ENCODE measurements at places on chromosomes 11 and 22. TPM values are rescaled to one million over a fixed set of nuclear protein-coding genes. Genes with fewer than 3 reads are reported as not detected.

ACTN3 gene
- total RNA-seq = not detected

FAM227A gene
- total RNA-seq = not detected

OR10A2 gene
- total RNA-seq = not detected

EFCAB6 gene
- 0.52 TPM for total RNA-seq

WBP2NL gene
- 0.42 TPM for total RNA-seq

MYRF gene
- 0.31 TPM for total RNA-seq

OR51B4 gene
- not detected for total RNA-seq

BIK gene
- total RNA-seq = 2.1 TPM

KDM4D gene
- 0.42 TPM for total RNA-seq

TST gene
- total RNA-seq = 6.7 TPM

FOLR2 gene
- 3.3 TPM for total RNA-seq

KRTAP5-4 gene
- not detected for total RNA-seq

OR8G1 gene
- under 0.01 TPM for total RNA-seq

CARS1 gene
- total RNA-seq = 17.8 TPM

RIMBP3B gene
- not detected for total RNA-seq

CD59 gene
- 14.9 TPM for total RNA-seq

YPEL4 gene
- 1.3 TPM for total RNA-seq

Data from mononuclear cell (primary cell).